ENCODE measurements at places on chromosomes 4 and X. TPM values are rescaled to one million over a fixed set of nuclear protein-coding genes. Genes with fewer than 3 reads are reported as not detected.

The AMTN gene
- total RNA-seq: not detected

GRCh38 chrX:109911046-109911445 is 91.9 kb upstream of the TMEM164 start:
- DNase-seq: no peak
- no peak overlapping the region for H3K4me3 ChIP-seq
- no peaks in the 10 kb centered on the region for H3K36me3 ChIP-seq
- no peaks in the 10 kb centered on the region for H3K27me3 ChIP-seq
- H3K27ac ChIP-seq: no peak overlapping the region

DNA sequence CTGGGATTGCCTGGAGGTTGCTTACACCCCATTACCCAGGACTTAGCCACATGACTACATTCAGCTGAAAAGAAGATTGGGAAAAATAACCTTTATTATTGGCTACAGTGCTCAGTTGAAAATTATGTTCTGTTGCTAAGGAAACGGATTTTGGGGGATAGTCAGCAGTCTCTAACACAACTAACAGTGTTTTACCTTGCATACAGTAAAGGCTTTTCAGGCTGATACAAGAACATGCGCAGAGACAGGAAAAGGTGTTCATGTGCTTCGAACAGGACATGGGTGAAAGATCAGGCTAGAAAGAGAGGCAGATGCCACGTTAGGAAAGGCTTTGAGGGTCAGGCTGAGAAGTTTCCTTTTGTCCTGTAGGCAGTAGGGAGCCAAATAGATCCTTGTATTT is 14.8 kb upstream of the RHOH start:
- H3K27ac ChIP-seq: no peak overlapping the region
- no peak for DNase-seq
- no peaks in the 10 kb centered on the region for H3K36me3 ChIP-seq
- H3K27me3 ChIP-seq: peaks cover 2% of the 10 kb centered on the region

The ABCG2 gene
- total RNA-seq: 0.08 TPM

- no peaks in the 10 kb centered on the region for H3K36me3 ChIP-seq
- H3K4me3 ChIP-seq: no peak overlapping the region
- no peak for DNase-seq
- H3K27ac ChIP-seq: no peak overlapping the region
Measured at GRCh38 chrX:126137899-126138298, 28.2 kb downstream of the DCAF12L2 start.

DNA sequence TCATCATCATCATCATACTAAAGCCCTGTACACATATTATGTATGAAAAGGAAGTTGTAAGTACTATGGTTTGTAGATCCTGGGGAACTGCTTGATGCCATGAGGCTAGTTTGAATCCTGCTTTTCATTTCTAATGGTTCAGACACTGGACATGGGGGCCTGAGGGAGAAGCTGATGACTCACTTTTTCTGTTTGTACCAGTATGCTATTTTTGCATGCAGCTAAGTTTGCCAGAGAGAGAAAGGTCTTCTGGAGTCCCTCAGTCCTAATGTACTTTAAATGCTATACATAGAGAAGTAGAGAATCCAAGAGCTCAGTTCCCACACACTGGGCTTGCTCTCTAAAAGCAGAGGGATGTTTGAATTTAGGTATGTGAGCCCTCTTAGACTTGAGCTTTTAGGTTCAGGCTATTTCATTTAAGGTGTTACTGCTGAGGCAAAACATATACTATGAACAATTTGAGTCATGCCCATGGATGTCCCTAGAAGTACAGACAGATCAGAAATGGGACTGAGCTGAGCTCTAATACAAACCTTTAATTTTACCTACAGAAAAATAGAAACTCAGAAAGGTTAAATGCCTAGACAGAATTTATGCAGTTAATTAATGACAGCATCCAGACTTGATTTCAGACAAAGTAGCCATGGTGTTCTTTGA is 17.6 kb upstream of the HS3ST1 start:
- no peak for DNase-seq
- H3K4me3 ChIP-seq: no peak overlapping the region
- 0 out of 2 replicates have a peak, but pooled peaks cover 4% of the 10 kb centered on the region for H3K27me3 ChIP-seq
- H3K36me3 ChIP-seq: no peaks in the 10 kb centered on the region
- H3K4me1 ChIP-seq: no peaks in the 10 kb centered on the region
- no peak overlapping the region for H3K27ac ChIP-seq

- H3K27me3 ChIP-seq: no peaks in the 10 kb centered on the region
- H3K4me3 ChIP-seq: no peak overlapping the region
- H3K27ac ChIP-seq: no peak overlapping the region
- no peak for DNase-seq
- no peaks in the 10 kb centered on the region for H3K36me3 ChIP-seq
- H3K4me1 ChIP-seq: peaks cover 29% of the 10 kb centered on the region
Measured at GRCh38 chrX:96713303-96713702, 28.7 kb downstream of the DIAPH2 start.

DNA sequence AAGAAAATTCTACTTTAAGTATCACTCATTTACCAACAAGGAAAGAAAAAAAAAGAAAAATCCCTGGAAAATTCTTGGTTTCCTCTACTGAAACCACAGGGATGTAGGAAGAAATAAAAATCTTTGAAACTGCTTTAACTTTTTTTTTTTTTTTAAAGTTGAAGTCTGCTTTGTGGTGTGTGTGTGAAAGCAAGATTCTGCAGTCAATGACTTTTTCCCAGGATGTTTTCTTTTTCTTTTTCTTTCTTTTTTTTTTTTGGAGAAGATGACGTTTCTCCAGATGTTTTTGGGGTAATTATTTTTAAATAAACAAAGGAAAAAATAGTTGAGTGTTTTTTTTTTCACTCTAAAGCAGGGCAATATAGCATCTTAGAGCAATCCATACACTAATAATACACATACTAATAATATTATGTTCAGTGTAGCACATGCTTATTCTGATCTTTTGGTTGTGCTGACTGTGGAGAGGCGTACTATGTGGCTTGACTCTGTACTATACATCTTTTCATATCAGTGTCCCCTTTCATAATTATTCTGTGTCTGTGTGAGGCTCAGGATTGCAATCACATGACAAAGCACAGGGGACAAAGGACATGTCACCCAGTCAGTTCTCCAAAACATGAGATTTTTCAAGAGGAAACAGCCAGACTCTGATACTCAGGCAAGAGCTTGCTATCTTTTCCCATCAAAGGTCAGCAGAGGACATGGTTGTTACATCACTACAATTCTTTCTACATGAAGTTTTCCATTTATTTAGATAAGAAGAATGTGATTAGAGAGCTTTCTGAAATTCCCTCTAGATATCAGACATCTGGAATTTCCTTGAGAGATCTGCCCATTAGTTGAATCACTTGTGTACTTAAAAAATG is 111.0 kb downstream of the PDE5A start:
- peaks cover 53% of the 10 kb centered on the region for H3K4me1 ChIP-seq
- peak; percentile 76 for DNase-seq
- H3K27ac ChIP-seq: peak overlapping the region; percentile 76
- H3K27me3 ChIP-seq: no peaks in the 10 kb centered on the region
- H3K4me3 ChIP-seq: peak overlapping the region; percentile 71

DNA sequence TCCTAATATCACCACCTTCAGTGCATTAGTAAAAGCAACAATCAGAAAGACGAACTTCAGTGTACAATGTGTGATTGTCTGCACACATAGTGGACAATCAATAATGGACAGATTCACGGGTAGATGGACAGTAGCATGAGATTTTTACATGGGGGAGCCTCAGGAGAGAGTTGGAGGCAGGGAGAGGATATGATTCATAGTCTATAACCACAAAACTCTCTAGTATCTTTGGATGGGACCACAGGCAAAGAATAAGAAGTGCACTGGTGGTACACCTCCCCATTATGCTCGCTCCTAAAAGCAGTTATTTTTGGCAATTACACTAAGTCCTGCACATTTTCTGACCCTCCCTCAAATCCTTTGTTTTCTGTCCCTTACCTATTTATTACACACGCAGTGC is 624.4 kb upstream of the ACTRT1 start:
- H3K36me3 ChIP-seq: no peaks in the 10 kb centered on the region
- H3K27me3 ChIP-seq: no peaks in the 10 kb centered on the region
- no peak overlapping the region for H3K27ac ChIP-seq
- no peaks in the 10 kb centered on the region for H3K4me1 ChIP-seq

- peak; percentile 29 for DNase-seq
- no peak overlapping the region for H3K27ac ChIP-seq
- no peak overlapping the region for H3K4me3 ChIP-seq
- H3K4me1 ChIP-seq: peaks cover 6% of the 10 kb centered on the region
- no peaks in the 10 kb centered on the region for H3K36me3 ChIP-seq
Measured at GRCh38 chr4:4395849-4396627, 9.1 kb downstream of the NSG1 start.

Data from HFFc6 (cell line).